ENCODE measurements at places on chromosomes 3 and 15.

- no peak for DNase-seq
These were observed 6.7 kb downstream of the NBEAL2 start for GRCh38 chr3:46986055-46986730.

DNA sequence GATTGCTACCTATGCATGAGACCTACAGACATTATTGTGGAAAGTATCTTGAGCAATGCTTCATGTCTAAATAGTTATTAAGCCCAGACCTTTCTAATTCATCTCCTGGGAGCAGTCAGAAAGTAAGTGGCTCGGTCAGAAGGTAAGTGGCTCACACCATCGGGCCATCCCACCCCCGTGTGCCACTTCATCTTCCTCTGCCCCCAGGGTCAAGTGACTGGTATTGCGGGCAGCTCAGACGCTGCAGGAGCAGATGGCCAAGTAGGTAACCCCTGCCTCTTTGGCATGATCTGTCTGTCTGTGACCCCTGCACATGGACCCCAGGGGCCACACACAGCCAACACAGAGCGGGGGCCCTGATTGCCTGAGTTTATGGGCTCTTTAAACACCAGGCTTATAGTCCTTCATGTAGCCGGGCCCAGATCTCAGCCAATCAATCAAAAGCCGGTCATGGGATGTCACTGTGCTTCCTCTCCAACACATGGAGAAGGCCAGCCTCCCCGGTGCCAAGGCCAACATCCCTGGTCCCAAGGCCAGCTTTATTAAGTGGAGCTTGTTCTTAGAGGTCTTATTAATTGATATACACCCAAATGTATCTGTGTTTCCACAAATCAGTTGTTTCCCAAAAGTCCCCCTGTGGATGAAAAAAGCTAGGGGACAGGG is 42.9 kb downstream of the LARP6 start:
- DNase-seq: no peak

DNA sequence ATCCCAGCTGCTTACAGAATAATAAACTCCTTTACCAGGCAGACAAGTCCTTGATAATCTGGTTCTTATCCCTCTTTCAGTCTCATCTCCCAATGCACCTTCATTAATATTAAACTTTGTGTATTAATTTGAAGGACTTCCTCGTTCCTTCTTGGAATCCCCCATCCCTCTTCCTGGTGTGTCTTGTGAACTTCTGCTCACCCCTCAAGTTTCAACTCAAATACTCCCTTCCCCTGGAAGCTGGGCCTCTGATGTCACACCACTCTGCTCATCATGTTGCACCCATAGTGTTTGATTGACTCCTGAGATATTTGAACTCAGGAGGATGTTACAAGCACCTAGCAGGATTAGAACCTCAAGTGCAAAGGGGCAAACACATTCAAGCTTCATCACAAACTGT is 3.3 kb upstream of the STT3B start:
- DNase-seq: no peak

GRCh38 chr3:47910233-47910632 is 106.0 kb downstream of the MAP4 start:
- DNase-seq: no peak

- DNase-seq: no peak
These were observed 2.4 kb downstream of the CISH start for GRCh38 chr3:50609071-50609762.

GRCh38 chr3:192068464-192069254 is 607.7 kb downstream of the PYDC2 start:
- no peak for DNase-seq

All from activated CD4-positive, alpha-beta T cell treated with anti-CD3 and anti-CD28 coated beads, Interleukin-2, amount 10 ng/mL, durations not matched to agents 7 days and 5 days (primary cell).